IMR-90 (cell line): ENCODE measurements at places on chromosomes 3 and 15.

- no peak for DNase-seq
Observed at GRCh38 chr3:13954741-13955483, 75.0 kb upstream of the WNT7A start.

DNA sequence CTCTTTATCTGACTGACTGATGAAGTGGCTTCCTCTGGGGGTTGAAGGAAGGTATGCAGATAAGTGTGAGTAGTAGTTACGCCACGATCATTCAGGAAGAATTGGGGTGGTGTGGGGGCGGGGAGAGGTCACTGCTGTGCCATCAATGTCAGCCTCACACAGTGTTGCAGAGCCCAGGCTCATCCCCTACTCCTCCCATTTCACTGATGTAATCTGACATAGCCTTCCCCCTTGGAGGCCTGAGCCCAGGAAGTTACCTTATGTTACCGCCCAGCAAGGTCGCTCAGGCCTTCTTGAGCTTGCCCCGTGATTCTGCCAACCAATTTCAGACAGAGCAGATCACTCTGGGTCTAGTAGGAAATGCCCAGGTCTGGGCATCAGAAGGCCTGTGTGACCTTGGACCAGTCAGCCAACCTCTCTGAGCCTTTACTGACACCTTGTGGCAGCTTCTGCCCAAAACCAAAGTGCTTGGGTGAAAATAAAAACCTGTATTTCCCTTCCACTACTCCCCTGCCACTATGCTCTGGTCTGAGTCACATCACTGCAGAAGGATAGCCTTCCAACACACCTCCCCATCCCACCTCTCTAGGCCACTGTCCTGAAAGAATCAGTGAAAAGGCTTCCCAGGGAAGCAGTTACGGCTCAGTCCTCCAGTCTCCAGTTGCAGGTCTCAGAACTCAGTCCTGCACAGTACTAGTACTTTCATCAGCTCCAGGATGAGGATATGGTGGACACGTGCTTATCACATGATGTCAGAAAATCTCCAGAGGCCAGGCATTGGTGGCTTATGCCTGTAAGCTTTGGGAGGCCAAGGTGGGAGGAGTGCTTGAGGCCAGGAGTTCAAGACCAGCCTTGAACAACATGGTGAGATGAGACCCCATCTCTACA lies 28.1 kb upstream of the INSYN1 start:
- peak; percentile 21 for DNase-seq

DNA sequence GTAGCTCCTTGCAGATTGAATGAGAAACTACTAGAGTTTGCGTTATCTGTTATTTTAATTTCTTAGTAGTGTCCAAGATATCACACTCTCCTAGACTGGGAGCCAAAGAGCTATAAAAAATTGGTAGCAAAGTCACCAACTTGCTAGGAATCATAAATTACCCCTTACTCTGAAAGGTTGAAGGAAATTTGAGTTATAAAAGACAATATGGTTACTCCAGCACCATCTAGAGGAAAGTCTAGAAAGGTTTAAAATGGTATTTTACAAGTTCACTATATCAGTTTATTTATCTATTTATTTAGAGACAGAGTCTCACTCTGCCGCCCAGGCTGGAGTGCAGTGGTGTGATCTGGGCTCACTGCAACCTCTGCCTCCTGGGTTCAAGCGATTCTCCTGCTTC lies 121.6 kb downstream of the RBPMS2 start:
- DNase-seq = peak; percentile 31

GRCh38 chr3:12961007-12961696 lies 112.1 kb downstream of the IQSEC1 start:
- DNase-seq = no peak

- no peak for DNase-seq
Observed at GRCh38 chr3:48709051-48709461, 8.0 kb downstream of the IP6K2 start.

- no peak for DNase-seq
Observed at GRCh38 chr3:40581166-40581565, 56.4 kb downstream of the ZNF621 start.

DNA sequence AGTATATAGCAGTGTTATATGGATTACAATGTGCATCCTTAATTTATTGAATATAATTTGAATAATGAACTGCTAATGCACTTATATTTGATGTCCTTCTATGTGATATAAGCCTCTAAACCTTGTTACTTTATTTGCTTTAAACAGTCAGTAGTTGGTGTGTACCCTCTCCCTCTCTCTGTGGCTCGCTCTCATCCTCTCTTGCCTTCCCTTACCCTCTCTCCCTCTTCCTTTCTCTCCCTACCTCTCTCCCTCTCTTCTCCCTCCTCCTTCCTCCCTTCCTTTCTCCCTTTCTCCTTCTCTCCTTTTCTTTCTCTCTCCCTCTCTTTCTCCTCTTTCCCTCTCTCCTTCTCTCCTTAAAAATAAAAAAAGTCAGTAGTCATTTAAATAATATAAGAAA lies 28.9 kb downstream of the MGA start:
- DNase-seq = no peak

DNA sequence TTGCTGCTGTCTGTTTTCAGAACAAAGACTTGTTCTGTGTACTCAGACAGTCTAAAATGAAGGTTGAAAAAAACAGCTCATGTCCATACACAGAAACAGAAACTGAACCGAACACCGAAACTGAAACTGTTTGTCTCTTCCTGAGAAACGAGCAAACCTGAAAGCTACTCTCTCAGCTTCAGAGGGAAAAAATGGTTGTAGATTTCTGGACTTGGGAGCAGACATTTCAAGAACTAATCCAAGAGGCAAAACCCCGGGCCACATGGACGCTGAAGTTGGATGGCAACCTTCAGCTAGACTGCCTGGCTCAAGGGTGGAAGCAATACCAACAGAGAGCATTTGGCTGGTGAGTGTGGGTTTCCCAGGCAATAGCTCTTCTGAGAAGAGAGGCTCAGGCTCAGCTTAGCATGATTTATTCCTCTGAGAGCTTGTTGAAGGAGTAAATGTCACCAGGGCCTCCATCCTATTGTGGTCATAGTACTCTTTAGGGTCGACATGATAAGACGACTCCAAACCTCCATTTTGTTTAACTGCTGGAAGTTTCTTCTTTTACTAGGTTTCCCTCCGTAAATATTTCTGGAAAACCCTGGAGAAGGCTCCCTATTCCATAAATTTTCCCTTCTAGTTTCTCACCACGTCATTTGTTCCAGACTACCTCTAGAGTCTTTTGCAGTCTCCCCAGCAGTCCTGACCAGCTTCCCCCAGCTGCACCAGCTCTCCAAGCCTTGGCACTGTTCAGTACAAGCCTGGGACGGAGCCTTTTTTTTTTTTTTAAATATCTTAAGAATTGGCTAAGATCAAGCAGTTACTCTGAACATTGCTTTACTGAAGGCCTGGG lies at the start of gene RTP4:
Gene RTP4, plus strand, starts transcription at position 135 of the 838 bp plus-strand sequence. Its CDS starts 57 bp downstream, at position 192.
- DNase-seq = peak; percentile 10

GRCh38 chr3:52546111-52546901 lies 9.9 kb downstream of the UQCC5 start:
- peak; percentile 58 for DNase-seq

- DNase-seq = no peak
Observed at GRCh38 chr3:144351773-144352365, 380.2 kb downstream of the DIPK2A start.

DNA sequence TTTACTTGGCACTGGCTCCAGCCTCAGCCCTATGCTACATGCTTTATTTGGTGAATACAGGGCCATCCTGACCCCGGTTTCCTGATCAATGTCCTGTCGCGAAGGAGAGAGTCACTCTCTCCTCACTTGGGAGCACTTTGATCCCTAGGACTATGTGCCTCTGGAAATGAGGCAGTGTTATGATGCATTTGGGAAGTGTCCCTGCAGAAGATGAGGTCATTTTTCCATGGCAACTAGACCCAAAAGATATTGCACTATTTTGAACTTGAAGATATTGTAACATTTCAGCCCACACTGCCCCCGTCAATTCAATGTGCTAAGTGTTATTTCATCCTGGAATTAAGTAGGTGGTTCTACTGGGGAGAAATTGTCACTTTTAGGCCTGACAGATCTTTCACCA lies 68.0 kb downstream of the LRRK1 start:
- DNase-seq = peak; percentile 28

- peak; percentile 21 for DNase-seq
Observed at GRCh38 chr15:55683376-55683775, 59.6 kb downstream of the PRTG start.

DNA sequence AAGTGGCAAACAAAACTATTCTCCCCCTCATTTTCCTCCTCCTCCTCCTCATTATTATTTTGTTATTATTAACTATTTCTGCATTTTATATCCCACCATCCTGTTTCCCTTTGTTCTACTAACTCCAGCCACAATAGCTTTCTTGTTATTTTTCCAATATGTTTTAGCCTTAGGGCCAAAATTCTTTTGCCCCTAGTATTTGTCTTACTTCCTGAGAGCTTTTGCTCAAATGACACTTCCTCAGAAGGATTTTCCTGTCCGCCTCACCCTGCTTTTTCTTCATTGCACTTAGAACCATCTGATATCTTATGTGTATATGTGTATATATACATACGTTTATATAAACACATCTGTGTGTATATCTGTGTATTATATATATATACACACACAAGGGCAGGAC lies 32.7 kb upstream of the NUDT16 start:
- no peak for DNase-seq

DNA sequence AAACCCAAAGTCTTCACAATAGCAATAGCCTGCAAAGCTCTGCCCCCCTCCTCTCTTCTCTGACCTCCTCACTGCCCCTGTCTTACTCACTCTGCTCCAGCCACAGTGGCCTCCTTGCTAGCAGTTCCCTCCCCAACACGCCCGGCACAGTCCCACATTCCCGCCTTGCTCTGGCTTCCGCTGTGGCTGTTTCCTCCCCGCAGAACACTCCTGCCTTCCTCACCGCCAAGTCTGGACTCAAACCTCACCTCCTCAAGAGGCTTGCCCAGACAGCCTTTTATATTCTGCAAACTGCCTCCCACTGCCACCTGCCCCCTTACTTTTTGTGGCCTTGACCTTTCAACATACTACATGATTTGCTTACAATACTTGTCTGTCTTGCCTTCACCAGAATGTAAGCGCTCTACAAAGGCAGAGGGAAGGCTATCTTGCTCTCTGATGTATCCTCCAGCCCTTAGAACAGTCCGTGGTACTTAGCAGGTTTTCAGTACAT lies 406 bp upstream of the MPI start:
- peak; percentile 43 for DNase-seq

- DNase-seq = peak; percentile 59
Observed at GRCh38 chr15:79965846-79966630, 5.0 kb downstream of the BCL2A1 start.

- no peak for DNase-seq
Observed at GRCh38 chr3:51379301-51379700, 5.8 kb upstream of the MANF start.

GRCh38 chr15:73792415-73792814 lies 39.3 kb upstream of the INSYN1 start:
- no peak for DNase-seq

DNA sequence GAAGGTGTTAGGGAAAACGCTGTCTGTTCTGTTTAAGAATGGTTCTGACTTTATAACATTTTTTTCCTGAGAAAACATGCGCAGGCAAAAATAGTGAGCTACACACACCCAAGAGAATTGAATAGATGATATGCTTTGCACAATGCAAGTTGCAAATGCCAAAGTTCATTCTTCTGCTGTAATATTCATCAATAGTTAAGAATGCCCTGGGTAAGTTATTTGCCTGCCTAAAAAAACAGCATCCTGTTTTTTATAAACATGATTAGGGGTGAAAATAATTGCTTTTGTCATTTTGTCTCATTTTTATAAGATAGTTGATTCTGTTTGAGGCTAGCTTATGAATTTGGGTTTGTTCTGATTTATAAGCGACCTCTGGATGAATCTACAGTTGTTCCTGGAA lies 99.4 kb downstream of the DTWD1 start:
- DNase-seq = no peak
